ENCODE measurements at places on chromosomes 4 and X. TPM values are rescaled to one million over a fixed set of nuclear protein-coding genes. Genes with fewer than 3 reads are reported as not detected.

The MAGEA1 gene
- not detected for total RNA-seq

The DBET gene
- total RNA-seq: not detected

The MAP3K15 gene
- 2.1 TPM for total RNA-seq

The CYTL1 gene
- 3.0 TPM for total RNA-seq

The GPRASP1 gene
- 3.1 TPM for total RNA-seq

The PAGE1 gene
- total RNA-seq: not detected

The MAGEA8 gene
- not detected for total RNA-seq

The ASB5 gene
- total RNA-seq: 0.31 TPM

The GRIA3 gene
- total RNA-seq: 2.0 TPM

The FGFBP2 gene
- 1.6 TPM for total RNA-seq

The YY2 gene
- 4.1 TPM for total RNA-seq

GRCh38 chr4:153181700-153182099 lies 22.5 kb upstream of the TRIM2 start:
- no peak for DNase-seq
- H3K27me3 ChIP-seq: no peaks in the 10 kb centered on the region
- no peak overlapping the region for H3K27ac ChIP-seq
- no peaks in the 10 kb centered on the region for H3K4me1 ChIP-seq
- H3K36me3 ChIP-seq: no peaks in the 10 kb centered on the region

DNA sequence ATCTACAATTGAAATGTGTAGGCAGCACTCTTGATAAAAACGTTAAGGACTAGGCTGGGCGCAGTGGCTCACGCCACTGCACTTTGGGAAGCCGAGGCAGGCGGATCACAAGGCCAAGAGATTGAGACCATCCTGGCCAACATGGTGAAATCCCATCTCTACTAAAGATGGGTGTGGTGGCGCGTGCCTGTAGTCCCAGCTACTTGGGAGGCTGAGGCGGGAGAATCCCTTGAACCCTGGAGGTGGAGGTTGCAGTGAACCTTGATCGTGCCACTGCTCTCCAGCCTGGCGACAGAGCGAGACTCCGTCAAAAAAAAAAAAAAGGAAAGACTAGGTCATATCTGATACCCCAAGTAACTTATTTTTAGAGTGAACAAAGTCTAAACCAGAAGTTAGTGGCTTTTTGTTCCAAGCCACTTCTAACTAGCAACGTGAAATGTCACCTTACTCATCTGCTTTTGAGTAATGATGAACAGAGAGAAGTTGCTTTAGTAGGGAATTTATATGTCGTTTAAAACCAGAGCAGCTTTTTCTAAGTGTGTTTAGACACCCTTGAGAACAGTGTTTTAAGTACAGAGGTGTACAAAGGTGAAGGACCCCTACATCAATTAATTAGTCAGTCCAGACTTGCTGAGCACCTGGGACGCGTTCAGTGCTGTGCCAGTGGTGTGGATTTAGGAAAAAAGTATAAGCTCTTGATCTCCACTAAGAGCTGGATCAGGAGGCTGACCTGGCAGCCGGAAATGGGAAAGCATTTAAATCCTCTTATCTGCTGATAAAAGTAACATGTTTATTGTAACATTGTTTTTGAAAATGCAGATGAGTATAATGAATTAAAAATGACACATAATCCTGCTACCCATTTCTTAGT lies 23.5 kb downstream of the SPRY1 start:
- H3K4me1 ChIP-seq: peaks cover 2% of the 10 kb centered on the region
- H3K27me3 ChIP-seq: no peaks in the 10 kb centered on the region
- H3K36me3 ChIP-seq: no peaks in the 10 kb centered on the region
- no peak overlapping the region for H3K4me3 ChIP-seq

DNA sequence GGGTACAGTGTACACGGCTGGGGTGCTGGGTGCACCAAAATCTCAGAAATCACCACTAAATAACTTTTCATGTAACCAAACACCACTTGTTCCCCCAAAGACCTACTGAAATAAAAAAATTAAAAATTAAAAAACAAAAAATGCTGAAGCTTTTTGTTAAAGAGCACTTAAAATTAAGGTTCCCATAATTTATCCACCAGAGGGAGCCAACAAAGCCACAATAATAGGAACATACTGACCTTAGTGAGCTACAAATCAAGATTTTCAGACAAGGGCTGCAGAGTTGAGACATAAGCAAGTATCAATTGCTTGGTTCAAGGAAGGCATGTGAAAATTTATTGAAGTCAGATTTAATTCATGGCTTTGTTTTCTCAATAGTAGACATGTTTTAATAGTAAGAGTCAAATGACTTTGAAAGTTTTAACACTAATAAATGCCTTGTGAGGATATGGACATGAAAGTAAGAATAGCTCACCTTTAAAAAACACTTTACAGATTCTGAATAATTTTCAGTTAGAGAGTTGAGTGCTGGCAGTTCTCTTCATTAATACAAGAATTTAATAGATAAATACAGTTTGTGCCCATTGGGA lies 43.0 kb upstream of the SCOC start:
- no peaks in the 10 kb centered on the region for H3K27me3 ChIP-seq
- no peaks in the 10 kb centered on the region for H3K4me1 ChIP-seq
- no peak for DNase-seq
- H3K4me3 ChIP-seq: no peak overlapping the region
- H3K36me3 ChIP-seq: no peaks in the 10 kb centered on the region
- no peak overlapping the region for H3K27ac ChIP-seq

DNA sequence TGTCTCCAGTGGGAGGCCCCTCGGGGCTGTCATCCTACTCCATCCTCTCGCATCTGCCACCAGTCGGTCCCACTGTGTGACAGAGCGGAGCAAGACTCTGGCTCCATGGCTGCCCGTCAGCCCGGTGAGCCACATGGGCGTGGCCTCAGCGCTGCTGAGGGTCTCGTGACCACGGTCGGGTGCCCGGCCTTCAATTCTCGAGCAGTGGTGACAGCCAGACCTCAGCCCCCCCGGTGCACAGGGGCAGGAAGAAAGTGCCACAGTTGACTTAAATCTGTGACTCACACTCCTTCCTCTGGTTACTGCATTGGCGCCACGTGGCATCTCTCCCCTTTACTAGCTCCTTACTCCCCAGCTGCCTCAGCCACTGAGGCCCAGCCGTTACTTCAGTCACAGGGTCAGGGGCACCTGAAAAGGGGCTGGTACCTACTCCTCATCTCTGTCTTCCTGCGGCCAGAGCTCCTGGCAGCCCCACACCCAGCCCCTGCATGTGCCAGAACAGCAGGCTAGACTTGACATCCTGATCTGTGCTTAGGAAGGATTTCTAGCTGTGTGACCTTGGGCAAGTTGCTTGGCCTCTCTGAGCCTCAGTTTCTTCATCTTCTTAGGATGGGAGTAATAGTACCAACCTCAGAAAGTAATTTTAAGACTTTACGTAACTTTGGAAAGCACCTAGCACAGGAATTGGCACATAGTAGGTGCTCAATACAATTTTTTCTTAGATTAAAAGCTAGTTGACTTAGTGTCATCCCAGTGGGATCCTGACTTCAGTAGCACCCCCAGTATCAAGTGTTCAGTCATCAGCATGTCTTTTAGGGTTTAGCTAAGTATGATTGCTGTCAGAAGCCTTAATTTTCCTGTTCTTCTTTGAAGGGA lies 66.1 kb downstream of the TNIP2 start:
- no peaks in the 10 kb centered on the region for H3K27me3 ChIP-seq
- H3K4me1 ChIP-seq: no peaks in the 10 kb centered on the region

DNA sequence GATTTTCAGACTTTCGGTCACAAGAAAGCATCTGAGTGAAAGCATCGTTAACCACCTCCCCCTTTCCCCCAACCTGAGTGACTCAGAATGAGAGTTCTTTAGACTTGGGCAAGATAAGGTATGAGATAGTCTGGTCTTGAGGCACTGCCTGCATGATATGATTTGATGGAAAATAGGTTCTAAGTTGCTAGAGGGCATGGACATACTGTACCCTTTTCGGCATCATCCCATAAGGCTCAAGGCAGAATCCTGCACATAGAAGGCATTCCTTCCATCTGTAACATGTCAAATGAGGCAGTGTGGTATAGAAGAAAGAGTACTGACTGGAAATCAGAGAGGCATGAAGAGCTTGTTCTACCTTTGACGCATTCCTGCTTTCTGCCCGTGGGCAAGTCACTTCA lies 16.8 kb upstream of the AMOT start:
- H3K27me3 ChIP-seq: peaks cover 36% of the 10 kb centered on the region
- H3K4me1 ChIP-seq: no peaks in the 10 kb centered on the region
- no peak overlapping the region for H3K4me3 ChIP-seq
- no peaks in the 10 kb centered on the region for H3K36me3 ChIP-seq

- DNase-seq: no peak
- H3K27ac ChIP-seq: no peak overlapping the region
- no peaks in the 10 kb centered on the region for H3K4me1 ChIP-seq
- no peak overlapping the region for H3K4me3 ChIP-seq
- H3K27me3 ChIP-seq: peaks cover 3% of the 10 kb centered on the region
- H3K36me3 ChIP-seq: no peaks in the 10 kb centered on the region
Observed at GRCh38 chr4:55251342-55251741, 94.7 kb upstream of the SRD5A3 start.

DNA sequence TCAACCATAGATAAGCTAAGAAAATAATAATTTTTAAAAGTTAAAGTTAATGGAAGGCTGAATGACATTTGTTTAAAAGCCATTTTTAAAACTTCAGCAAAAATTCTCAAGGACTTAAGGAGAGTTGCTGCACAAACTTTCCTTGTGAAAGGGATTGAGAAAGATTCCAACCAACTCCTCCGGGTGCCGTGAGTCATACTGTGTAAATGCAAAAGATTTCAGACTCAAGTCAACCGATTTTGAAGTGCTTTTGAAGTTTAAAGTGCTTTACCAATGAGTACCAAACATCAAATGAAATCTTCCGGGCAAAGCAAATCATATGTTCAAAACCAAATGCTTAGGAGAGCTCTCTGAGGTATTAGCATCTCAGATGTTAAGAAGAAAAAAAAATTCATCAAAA lies 31.4 kb downstream of the VCX2 start:
- H3K27ac ChIP-seq: no peak overlapping the region
- H3K27me3 ChIP-seq: peaks cover 2% of the 10 kb centered on the region
- peak; percentile 69 for DNase-seq

GRCh38 chrX:44036336-44036735 lies 63.1 kb upstream of the NDP start:
- H3K36me3 ChIP-seq: no peaks in the 10 kb centered on the region
- peak; percentile 26 for DNase-seq
- peaks cover 3% of the 10 kb centered on the region for H3K27me3 ChIP-seq

DNA sequence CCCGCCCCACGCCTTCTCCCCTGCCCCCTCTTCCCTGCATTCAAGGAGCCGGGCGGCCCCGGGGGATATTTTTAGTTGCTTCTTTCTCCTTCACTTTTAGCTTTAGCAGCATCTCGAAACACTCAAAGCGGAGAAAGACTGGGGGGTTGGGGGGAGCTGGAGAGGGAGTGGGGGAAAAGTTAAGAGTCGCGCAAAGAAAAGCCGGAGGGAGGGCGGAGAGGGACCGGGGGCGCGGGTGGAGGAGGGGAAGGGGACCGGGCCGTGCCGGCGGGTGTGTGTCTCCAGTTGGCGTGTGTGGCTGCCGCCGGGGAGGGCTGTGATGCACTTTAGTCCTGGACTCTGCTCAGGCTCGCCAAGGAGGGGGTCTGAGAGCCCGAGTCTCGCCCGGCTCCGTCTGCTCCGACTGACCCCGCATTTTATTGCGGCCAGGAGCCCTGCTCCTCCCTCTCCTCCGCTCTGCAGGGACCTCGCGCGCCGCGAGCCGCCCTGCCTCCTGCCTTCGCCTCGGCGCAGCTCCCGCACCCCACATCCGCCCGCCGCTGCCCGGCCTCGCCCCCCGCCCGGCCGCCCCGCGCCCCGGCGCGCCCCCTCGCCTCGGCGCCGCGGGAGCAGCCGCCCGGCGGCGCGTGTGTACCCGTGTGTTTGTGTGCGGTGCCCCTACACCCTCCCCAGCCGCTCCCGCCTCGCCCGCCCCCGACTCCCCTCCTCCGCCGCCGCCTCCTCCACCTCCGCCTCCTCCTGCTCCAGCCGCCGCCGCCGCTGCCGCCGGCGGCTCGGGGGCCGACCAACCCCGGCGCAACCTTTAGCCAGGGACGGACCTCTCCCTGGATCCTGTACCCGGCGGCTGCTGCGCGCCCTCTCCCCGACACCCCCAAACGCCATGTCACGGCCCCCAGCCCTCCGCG lies 1.4 kb downstream of the ZNF827 start:
- peak; percentile 85 for DNase-seq
- H3K27me3 ChIP-seq: no peaks in the 10 kb centered on the region
- no peaks in the 10 kb centered on the region for H3K36me3 ChIP-seq
- H3K4me3 ChIP-seq: peak overlapping the region; percentile 81

DNA sequence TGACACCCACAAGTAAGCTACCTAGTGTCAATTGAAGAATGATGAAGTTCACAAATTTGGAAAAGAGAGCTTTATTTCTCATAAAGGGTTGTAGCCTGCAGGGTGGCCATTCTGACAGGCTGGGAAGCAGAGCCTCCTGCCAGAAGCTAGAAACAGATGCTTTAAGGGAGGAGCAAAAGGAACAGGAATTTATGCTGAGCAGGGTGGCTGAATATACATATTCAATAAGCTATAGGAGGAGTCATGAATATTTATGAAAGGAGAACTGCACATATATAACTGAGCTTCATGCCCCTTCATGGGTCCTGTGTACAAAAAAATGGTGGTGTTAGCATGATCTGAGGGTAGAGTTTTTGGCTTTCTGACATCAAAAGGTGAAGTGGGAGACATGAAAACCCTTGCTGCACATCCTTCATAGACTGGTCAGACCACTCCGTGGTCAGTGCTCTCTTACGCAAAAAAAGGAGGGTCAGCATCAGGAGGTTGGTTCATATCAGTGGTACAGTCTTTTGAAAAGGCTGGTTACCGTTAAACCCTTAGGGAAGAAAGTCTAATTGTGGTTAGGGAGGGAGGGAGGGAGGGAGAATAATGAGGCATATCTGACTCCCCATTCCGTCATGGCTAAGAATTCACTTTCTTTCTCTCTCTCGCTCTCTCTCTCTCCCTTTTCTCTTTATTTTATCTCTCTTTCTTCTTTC lies 121.4 kb downstream of the LUZP4 start:
- no peak for DNase-seq
- H3K27me3 ChIP-seq: peaks cover 4% of the 10 kb centered on the region
- H3K27ac ChIP-seq: no peak overlapping the region
- no peaks in the 10 kb centered on the region for H3K36me3 ChIP-seq

DNA sequence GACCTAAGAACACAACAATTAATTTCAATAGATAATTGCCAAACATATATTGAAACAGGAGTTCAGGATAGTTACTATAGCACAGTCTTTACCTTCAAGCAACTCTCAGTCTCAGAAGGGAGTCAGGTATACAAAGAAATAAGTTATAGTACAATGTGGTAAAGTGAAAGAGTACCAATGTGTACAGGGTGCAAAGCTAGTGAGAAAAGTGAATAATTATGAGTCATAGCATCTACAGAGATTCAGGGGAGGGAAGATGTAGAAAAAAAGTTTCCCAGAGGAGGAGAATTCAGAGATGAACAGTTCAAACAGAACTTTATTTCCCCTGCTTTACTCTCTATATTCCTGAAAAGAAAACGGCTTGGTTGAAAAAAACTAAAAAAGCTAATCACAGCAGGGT lies 22.7 kb upstream of the DKK2 start:
- H3K4me1 ChIP-seq: no peaks in the 10 kb centered on the region
- no peaks in the 10 kb centered on the region for H3K36me3 ChIP-seq
- H3K4me3 ChIP-seq: no peak overlapping the region
- DNase-seq: no peak
- H3K27me3 ChIP-seq: no peaks in the 10 kb centered on the region
- H3K27ac ChIP-seq: no peak overlapping the region

GRCh38 chr4:127417885-127418535 lies 214.7 kb upstream of the INTU start:
- no peaks in the 10 kb centered on the region for H3K27me3 ChIP-seq
- no peaks in the 10 kb centered on the region for H3K36me3 ChIP-seq
- H3K4me3 ChIP-seq: no peak overlapping the region
- peaks cover 11% of the 10 kb centered on the region for H3K4me1 ChIP-seq
- DNase-seq: peak; percentile 62
- H3K27ac ChIP-seq: no peak overlapping the region

- H3K4me1 ChIP-seq: no peaks in the 10 kb centered on the region
- H3K4me3 ChIP-seq: no peak overlapping the region
- no peaks in the 10 kb centered on the region for H3K27me3 ChIP-seq
- no peak for DNase-seq
Observed at GRCh38 chr4:48470570-48470969, 12.6 kb upstream of the SLC10A4 start.
